ENCODE measurements at places on chromosomes 1 and 21.

DNA sequence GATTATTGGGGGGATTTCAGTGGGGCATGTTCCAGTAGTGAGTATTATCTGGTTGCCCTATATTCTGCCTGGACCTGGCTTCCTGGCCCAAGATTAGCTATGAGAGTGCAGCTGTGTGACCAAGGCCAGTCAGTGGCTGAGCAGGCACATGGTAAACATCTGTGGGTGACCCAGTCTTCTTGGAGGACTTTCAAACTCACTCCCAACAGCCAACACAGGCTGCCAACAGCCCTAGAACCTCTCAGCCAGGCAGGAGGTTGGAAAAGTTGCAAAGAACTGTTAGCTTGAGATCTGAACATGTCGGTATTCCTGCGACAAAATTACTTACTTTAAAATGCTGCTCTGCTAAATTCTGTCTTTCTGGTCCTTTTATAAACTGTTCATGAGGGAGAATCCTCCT lies 192.4 kb downstream of the TGFBR3 start:
- DNase-seq: peak; percentile 76

DNA sequence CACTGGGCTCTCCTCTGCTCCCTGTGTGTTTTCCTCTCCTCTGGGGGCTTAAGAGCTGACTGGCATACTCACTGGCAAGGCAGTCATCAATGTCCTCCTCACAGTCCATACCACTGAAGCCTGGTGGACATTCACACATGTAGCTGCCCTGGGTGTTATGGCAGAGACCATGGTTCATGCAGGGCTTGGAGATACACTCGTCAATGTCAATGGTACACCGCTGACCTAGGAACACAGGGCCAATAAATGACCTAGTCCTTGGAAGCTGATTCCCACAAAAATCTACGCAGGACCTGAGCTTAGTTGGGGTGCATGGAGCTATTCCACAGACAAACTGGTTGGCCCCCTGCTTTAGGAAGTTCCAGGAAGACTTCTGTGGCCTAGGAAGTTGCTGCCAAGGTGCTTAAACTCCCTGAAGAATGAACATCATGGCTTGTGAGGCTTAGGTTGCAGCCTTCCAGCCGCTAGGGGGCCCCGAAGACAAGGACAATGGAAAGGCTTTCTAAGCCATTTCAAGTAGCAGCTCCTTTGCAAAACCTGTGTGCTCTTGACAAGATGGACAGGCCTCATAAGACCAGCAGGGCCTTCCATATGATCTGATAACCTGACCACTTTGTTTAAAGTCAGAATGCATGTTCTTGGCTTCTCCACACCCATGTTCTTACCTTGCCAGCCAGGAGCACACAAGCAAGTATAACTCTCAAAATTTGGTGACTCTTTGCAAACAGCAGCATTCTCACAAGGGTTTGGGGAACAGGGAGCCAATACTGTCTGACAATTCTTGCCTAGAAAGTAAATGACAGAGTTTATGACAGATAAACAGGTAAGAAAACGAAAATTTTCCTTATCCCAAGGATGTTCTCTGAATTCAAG lies 52.3 kb upstream of the ADAM30 start:
- DNase-seq: peak; percentile 59

DNA sequence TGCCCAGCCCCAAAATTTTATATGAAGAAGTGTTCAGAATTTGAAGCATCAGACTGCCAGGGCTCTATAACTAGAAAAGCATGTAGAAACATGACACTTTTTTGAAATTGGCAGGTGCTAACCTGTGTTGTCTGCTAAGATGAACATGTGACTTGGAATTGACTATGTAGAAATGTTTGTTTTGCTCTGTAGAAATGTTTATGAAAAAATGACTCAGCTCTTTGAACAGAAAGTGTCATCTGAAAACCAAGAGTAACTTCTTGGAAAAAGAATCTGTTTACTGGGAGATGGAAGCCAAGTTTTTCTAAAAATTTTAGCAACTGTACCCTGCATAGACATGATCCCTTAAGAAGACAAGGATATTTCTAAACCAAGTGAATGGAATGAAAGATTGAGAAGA lies 59.2 kb downstream of the LHX9 start:
- DNase-seq: no peak

DNA sequence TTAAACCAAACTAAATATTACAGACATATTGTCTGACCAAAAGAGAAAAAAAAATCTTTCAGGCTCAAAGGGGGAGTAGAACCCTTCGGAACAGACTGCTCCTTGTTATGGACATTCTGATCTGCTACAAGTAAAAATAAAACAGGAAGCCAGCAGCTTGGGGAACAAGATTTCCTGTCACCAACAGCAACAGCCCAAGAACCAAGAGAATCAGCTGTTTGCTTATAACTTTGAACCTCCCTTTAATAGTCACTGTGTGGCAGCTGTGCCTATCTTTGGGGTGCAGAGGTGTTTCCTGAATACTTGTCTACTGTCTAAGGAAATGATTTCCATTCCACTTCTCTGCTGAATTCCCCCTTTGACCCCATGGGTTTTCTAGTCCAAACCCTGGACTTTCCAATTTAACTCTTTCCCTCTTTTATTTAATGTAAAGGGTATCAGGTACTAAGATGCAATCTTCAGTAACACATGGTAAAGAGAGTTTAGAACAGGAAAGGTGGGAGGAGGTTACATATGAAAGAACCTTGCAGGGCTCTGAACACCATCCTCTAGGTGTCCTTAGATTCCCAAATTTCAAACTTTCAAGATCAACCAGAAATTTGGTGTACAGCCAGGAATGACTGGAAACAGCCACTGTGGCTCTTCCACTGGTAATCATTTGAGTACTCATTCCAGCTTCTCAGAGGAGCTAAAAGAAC lies 38.6 kb downstream of the GPR3 start:
- DNase-seq: no peak

Data from GM04504 (cell line).